Activated CD4-positive, CD25-positive, alpha-beta regulatory T cell treated with anti-CD3 and anti-CD28 coated beads, Interleukin-2, amount 50 U/mL, for 24 hours (primary cell): ENCODE measurements at places on chromosomes 3 and 15.

DNA sequence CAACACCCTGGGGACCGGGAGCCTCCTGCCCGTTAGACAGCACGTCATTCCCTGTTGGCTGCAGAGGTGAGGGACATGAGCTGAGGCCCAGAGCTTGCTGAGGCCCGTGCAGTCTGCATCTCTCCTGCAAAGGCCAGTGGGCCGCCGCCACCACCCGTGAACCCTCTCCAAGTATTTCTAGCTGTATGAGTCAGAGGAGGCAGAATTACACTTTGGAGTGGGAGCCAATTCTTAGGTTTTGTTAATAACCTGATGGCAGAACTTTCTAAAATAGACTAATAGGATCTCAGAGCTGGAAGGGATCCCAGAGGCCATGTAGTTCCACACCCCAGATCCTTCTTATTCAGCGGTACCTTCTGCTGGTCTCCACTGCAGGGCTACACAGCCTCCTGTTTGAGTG lies 335.2 kb upstream of the CTDSPL start:
- no peak for ATAC-seq

- no peak for ATAC-seq
Observed at GRCh38 chr3:29525254-29525881, 244.5 kb downstream of the RBMS3 start.

- ATAC-seq: peak; percentile 13
Observed at GRCh38 chr3:139113231-139113992, 68.7 kb upstream of the PRR23C start.

DNA sequence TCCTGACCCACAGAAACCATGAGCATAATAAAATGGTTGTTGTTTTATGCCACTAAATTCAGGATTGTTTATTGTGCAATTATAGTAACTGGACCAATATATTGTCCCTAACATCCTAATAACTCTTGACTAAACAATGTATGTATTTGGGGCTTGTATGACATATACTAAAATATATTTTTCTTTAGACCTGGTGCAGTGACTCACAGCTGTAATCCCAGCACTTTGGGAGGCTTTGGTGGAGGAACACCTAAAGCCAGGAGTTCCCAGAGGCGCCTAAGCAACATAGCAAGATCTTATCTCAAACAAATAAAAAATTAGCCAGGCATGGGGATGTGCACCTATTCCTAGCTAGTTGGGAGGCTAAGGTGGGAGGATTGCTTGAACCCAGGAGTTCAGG lies 180.4 kb downstream of the SUCNR1 start:
- no peak for ATAC-seq

DNA sequence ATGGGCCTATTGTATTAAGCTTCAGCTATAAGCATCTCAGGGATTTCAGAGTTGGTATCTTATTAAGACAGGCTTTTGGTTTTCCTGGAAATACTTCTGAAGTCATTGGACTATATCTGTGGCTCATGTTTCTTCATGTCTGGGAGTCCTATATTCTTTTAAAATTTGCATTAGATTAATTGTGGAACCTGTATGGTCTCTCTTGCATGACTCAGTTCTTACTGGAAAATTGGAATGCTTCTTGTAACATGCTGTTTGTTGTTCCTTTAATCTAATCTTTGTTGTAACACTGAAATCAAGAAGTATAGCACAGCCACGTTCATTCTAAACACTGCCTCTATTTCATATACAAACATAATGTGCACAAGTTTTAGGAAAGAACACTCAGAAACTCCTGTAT lies 208.1 kb downstream of the RBMS3 start:
- no peak for ATAC-seq

DNA sequence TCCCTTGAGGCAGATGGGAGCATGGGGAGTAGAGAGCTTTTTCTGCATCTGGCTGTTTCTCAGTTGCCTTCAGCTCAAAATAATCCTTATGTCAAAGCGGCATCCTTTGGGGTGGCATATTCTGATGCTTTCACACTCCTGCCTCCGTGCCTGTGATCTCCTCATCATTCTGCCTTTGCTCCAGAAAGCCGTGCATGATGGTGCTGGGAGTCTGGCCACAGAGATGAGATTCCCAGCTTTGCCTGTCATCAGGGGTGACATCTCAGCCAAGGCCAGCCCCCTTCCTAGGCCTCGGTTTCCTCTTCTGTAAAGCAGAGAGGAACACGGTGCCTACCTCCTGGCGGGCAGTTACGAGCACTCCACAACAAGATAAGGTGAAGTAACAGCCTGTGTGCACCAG lies 96.3 kb upstream of the ALDH1A3 start:
- no peak for ATAC-seq

- no peak for ATAC-seq
Observed at GRCh38 chr3:157069406-157069805, 90.5 kb downstream of the CCNL1 start.

DNA sequence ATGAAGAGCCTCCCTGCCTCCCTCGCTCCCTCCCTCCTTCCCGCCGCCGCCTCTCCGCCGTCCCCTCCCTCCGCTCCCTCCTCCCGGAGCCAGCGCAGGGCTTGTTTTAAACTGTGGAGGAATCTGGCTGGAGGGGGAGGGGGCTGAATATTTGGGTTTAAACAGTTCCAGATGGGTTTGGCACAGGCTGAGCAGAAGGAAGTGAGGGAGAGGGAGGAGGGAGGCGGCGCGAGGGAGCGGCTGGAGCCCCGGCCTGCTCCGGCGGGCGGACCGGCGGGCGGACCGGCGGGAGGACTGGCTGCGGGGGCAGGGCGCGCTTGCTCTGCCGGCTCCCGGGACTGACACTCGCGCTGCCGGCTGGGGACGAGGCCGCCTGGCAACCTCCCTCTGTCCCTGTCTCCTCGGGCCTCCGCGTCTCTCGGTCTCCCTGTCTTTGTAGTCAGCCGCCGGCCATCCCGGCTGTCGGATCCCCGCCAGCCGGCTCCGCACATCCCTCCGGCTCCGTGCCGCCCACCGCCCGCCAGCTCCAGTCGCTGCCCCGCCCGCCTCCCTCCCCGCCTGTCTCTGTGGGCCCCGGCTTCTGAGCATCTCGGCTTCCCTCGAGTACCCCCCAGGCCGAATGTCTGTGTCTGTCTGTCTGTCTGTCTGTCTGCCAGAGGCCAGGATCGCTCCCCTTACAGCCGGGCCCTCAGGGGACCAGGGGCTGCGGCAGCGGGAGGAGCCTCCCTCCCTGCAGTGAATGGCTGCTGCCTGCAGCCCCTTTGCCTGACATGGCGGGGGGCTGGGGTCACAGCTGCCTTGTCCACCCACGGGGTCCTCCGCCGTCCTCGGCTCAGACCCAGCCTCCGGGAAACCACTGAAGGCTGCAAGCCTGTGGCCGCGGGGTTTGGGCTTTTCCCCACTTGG lies 7.6 kb downstream of the EPHB3 start:
- ATAC-seq: peak; percentile 19

- no peak for ATAC-seq
Observed at GRCh38 chr3:36677331-36678007, 86.9 kb downstream of the DCLK3 start.

GRCh38 chr3:34198309-34198708 lies 399.9 kb downstream of the PDCD6IP start:
- ATAC-seq: no peak

DNA sequence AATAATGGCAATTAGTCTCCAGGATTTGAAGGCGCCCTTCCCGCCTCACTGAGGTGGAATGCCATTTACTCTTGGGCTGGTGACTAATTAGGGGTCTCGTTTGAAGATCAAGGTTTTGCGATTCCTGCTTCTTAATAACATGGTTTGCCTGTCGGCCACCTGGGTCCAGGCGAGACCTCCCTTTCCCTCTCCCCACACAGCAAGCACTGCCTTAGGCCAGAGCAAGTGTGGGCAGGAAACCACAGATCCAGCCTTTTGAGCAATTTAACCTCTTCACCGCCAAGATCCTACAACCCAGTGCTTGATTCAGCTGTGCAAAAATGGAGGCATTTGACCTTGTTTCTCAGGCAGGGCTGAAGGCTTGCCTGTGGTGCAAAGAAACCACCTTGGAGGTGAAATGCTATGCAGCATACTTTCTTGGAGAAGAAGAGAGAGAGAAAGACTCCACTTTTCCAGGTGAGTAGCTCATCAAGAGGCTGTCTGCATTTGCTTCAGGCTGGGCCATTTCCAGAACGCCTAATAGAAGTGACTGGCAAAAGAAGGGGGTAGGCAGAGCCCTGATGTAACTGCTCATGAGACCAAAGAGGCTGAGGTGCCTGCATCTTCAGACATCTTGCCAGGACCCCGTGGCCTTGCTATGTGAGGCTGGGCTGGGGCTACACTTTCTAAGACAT lies 34.1 kb upstream of the WNT5A start:
- ATAC-seq: no peak

GRCh38 chr3:170680593-170680992 lies 94.7 kb upstream of the SLC7A14 start:
- ATAC-seq: no peak

- ATAC-seq: no peak
Observed at GRCh38 chr3:40968666-40969065, 230.6 kb upstream of the CTNNB1 start.

- no peak for ATAC-seq
Observed at GRCh38 chr15:22955544-22956119, 24.5 kb downstream of the CYFIP1 start.

DNA sequence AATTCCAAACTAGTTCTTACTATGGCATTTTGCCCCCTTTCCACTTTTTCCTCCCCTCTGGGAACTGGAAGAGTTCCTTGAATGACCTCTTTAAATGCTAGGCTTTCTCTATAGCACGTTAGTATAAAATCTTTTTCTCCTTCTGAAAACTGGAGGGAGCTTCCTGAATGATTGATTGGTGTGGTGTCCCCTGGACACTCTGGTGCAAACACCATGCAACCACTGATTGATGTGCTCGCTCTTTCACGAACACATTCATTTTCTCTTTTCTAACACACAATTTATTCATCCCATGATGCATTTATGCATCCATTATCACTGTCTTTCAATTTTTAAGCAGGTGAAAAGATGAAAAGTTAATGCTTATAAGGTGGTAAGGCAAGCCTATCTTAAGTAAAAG lies 159.1 kb upstream of the NANOGP8 start:
- no peak for ATAC-seq

- no peak for ATAC-seq
Observed at GRCh38 chr15:57387564-57388076, 11.3 kb downstream of the CGNL1 start.

DNA sequence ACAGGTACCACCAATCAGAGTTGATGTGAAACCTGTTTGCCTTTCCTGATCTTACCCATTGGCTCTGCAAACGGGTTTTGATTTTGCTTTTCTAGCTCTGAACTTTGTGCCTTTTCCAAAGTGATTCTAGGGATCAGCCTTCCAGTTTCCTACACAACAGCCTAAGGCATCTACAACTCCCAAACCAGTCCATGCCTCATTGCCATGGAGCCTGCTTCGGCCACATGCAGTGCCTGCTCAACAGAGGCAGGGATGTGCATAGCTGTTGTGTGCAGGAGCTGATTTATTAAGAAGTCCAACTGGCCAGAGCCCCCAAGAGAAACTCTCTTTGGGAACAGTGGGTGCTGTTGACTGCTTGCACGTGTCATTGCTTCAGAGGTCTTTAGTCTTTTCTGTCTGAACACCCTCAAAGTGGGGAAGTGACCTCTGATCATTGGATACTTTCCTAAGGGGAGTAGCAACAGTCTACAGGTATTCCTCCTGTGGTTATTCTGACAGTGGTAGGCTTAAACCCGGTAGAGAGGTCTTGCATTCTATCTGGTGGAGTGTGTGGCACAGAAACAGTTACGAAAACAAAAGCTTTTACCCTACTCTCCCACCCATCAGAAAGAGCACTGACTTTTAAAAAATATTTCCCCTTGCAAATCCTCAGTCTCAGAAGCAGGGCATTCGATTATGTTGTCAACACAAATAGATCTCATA lies 36.6 kb upstream of the THSD4 start:
- no peak for ATAC-seq

DNA sequence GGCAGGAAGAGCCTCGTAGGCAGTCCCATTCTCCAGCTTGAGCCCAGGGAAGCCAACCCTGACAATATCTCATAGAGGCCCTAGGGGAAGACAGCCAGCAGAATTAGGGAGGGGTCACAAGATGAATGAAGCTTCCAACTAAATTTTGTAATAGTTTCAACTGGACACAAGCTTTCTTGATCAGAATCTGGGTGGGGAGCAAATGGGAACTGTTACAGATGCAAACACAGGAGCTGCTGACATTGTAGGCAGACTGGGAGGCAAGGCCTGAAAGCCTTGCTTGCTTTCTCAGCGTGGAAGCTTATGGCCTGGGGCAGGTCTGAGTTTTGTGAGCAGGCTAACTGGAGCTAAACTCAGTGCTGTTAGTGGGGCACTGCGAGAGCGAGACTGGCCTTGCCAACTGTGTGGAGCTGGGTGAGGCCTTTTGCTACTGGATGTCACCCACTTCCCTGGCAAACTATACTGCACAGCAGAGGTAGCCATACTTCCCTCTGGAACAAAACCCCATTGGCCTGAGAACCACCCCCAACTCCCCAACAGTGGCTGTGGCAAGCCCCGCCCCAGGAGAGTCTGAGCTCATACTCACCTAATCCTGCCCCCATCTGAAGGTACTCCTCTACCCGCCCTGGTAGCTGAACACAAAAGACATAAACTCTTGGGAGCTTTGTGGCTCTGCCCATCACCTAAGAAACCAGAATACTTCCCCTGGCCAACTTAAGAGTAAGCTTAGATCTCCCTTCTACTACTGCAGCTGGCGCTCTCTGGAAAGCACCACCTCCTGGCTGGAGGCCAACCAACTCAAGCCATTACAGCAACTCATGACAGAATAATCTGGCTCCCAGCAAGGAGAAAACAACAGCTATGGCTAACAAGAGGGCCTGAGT lies 42.9 kb downstream of the CFAP20DC start:
- ATAC-seq: no peak

- no peak for ATAC-seq
Observed at GRCh38 chr3:119950666-119951325, 143.5 kb downstream of the GSK3B start.

DNA sequence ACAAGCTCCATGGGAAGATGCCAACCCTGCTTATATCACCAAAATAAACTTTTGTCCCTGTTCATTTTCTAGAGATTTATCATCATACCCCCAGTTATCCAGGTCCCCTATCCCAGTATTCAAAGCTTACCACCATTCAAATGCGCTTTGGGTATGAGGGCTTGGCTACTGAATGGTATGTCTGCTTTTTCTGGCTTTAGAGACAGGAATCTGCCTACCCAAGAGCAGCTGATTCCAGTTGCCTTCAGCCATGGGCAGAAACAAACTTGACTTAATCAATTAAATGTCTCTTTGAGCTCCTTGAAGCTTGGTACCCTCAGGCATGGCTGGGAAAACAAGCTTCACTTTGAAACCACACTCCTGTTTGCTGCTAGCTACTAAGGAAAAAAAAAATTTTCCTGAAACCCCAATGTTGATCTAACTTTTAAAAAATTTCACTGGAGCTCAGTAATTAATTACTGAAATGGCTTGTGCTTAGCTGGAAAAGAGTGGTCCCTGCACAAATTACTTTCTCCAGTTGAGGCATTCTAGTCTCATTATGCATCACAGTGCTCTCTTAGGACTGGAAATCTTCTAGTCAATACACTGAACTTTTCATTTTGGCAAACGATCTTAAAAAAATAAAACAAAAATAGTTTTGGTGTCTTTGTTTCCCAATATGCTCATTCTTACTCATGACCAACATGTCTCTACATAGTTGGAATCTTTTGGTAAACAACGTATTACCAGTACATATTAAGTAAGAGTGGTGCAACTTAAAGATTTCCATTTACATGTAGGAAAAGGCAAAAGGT lies 242.8 kb downstream of the DTWD1 start:
- ATAC-seq: no peak

GRCh38 chr15:27490867-27491595 lies 520.0 kb downstream of the GABRG3 start:
- no peak for ATAC-seq
